T-helper 17 cell (primary cell): ENCODE measurements at places on chromosomes 7 and 10. TPM values are rescaled to one million over a fixed set of nuclear protein-coding genes. Genes with fewer than 3 reads are reported as not detected.

DNA sequence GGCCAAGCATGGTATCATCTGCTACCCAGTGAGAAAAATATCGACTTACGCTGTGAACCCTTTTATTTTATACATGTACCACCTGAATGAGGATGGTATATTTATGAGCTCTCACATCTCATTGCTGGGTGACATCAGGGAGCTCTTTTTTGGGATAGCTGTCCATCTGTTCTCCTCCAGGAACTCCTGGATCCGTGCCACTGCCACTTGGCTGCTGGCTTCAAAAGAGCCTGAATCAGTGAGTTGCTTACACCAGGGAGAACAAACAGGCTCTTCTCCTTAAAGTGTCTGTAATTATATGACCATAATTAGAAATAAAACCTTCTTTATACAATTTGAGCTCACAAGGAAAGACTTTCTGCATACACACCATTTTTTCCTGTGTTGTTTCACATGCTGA, 106.2 kb downstream of the KAT6B start:
- H3K4me1 ChIP-seq: peaks cover 30% of the 10 kb centered on the region
- no peak overlapping the region for H3K4me3 ChIP-seq
- peaks cover 4% of the 10 kb centered on the region for H3K36me3 ChIP-seq
- H3K27ac ChIP-seq: no peak overlapping the region

- H3K4me1 ChIP-seq: no peaks in the 10 kb centered on the region
- H3K27ac ChIP-seq: no peak overlapping the region
- peaks cover 3% of the 10 kb centered on the region for H3K36me3 ChIP-seq
- DNase-seq: no peak
- H3K27me3 ChIP-seq: no peaks in the 10 kb centered on the region
- no peak overlapping the region for H3K4me3 ChIP-seq
Measured at GRCh38 chr7:92466682-92467081, 11.1 kb downstream of the ERVW-1 start.

The ANXA11 gene
- 209 TPM for total RNA-seq

GRCh38 chr7:72441791-72442190, 29.7 kb upstream of the CALN1 start:
- no peak overlapping the region for H3K4me3 ChIP-seq
- DNase-seq: no peak
- peaks cover 4% of the 10 kb centered on the region for H3K27me3 ChIP-seq
- H3K4me1 ChIP-seq: no peaks in the 10 kb centered on the region
- no peak overlapping the region for H3K27ac ChIP-seq
- peaks cover 2% of the 10 kb centered on the region for H3K36me3 ChIP-seq

The PCDH15 gene
- not detected for total RNA-seq

The PLEKHS1 gene
- total RNA-seq: not detected

GRCh38 chr10:88728107-88728763, 22.2 kb downstream of the LIPK start:
- no peak overlapping the region for H3K27ac ChIP-seq
- peaks cover 34% of the 10 kb centered on the region for H3K27me3 ChIP-seq
- H3K36me3 ChIP-seq: no peaks in the 10 kb centered on the region
- no peak for DNase-seq
- H3K4me3 ChIP-seq: no peak overlapping the region
- H3K4me1 ChIP-seq: peaks cover 7% of the 10 kb centered on the region

DNA sequence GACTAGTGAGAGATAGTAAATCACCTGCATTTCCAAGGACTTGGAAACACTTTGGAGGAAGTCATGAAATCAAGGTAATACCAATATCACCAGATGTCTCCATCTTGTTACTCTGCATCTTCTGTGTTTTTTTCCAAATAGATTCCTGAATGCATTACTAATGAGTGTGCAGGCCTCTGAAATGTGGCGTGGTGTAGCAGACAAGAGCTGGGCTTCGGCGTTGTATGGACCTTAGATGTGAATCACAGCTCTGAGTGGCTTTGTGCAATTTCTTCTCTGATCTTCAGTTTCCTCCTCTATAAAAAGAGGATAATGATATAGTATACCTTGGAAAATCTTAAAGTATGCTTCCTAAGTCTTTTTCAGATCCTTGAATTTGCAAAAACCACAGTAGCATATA, 9.6 kb upstream of the MYPN start:
- peaks cover 7% of the 10 kb centered on the region for H3K27me3 ChIP-seq
- no peak overlapping the region for H3K27ac ChIP-seq
- no peaks in the 10 kb centered on the region for H3K36me3 ChIP-seq
- DNase-seq: no peak

DNA sequence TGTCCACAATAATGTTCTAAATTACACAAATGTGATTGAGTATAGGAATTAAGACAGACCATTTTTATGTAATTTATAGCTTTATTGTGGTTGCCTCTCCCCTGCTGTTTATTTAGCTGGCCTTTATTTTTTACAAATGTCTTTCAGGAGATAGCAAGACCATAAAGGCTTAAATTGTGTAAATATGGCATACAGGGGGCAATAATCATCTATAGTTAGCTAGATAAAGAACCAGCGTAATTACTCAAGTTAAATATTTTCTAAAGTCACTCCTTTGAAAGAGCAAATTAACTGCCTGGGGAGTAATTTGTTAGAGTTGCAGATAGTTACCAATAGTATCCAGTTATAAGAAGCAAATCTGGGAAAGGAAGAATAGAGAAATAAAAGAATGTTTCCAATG, at the start of gene MALRD1:
Gene MALRD1, plus strand, starts transcription at position 313 of the 400 bp plus-strand sequence. CDS start 138 bp downstream, outside the sequence.
- H3K27me3 ChIP-seq: no peaks in the 10 kb centered on the region
- H3K4me1 ChIP-seq: no peaks in the 10 kb centered on the region
- DNase-seq: no peak
- H3K36me3 ChIP-seq: no peaks in the 10 kb centered on the region
- H3K4me3 ChIP-seq: no peak within 1 kb of the TSS

- H3K4me1 ChIP-seq: peaks cover 4% of the 10 kb centered on the region
- DNase-seq: no peak
- H3K4me3 ChIP-seq: no peak overlapping the region
- H3K27me3 ChIP-seq: no peaks in the 10 kb centered on the region
Measured at GRCh38 chr10:4051641-4052151, 266.7 kb upstream of the KLF6 start.

DNA sequence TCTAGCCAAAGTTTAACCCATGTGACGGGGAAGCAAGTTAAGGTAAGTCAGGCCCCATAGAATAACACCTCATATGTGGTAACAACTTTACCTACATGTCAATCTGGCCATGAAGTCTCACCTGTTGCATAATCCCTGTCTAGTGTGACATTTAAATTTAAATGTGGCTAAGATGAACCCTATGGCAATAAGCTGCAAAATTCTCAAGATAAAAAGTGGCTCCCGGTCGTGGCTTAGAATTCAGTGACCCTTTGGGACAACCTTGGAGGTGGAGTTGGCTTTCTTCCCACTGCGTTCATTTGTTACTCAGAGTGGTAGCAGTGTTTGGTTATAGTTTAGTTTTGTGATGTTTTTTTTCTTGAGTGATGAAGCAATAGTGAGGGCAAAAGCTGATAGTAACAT, 90.6 kb downstream of the ARID5B start:
- H3K27ac ChIP-seq: peak overlapping the region; percentile 98
- H3K27me3 ChIP-seq: no peaks in the 10 kb centered on the region
- H3K4me3 ChIP-seq: peak overlapping the region; percentile 90
- peaks cover 37% of the 10 kb centered on the region for H3K4me1 ChIP-seq
- no peak for DNase-seq

DNA sequence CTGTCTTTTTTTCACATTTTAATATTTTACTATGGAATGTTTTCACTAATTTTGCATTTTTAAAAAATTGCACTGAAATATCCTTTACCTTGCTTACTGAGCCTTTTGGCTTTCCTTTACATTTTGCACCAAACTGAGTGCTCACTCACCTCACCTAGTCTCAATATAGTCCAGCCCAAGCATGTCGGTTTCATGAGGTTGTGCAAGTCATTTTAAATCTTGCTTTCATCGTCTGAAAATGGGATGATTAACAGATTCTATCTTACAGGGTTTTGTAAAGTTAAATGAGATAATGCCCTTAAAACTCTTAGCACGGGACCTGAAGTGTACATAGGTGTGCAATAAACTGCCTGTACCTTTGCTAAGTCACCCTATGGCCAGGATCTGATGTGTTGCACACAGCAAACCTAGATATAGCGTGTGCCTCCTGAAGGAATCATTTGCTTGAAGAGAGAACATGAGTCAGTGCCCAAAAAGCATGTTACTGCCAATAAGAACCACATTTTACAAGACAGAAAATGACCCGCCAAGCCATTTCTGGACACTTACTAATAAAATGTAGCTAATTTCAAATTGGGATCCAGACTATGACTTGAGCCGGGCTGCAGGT, 199.8 kb downstream of the JCAD start:
- H3K36me3 ChIP-seq: peaks cover 3% of the 10 kb centered on the region
- no peak overlapping the region for H3K4me3 ChIP-seq
- DNase-seq: no peak

The PPP1R9A gene
- 0.08 TPM for total RNA-seq

DNA sequence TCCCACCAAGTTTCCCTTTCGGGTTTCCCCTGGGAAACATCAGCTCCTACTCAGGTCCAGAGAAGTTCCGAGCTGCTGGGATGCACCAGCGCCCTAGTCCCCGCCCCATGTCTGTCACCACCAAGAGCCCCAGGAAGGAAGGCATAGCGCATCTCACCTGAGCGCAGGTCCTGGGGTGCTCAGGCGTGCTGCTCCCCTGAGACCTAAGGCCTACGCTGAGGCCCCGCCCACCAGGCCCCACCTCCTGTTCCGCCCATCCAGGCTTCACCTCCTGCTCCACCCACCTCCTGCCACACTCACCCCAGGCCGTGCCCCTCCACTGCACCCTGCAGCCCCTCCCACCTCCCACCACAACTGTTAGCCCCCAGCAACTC, 1.2 kb upstream of the TFR2 start:
- no peak overlapping the region for H3K27ac ChIP-seq
- no peaks in the 10 kb centered on the region for H3K36me3 ChIP-seq
- no peak for DNase-seq
- H3K27me3 ChIP-seq: peaks cover 3% of the 10 kb centered on the region

DNA sequence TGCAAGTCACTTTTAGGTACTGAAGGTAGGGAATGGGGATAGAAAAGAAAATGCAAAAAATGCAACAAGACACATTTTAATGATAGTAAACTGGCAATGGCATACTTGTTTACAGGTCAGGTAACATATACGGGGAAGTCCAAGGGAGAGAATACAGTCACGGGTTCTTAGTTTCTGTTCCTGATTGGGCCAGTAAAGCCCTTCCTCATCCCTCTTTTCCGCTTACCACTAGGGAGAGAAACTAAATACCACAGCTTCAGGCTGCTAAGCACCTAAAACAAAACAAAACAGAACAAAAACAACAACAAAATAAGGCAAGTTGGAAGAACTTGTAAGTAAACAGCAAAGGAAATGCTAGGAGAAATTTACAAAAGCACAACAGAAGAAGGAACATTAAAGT, 65.2 kb upstream of the OGDHL start:
- H3K36me3 ChIP-seq: peaks cover 26% of the 10 kb centered on the region
- no peak overlapping the region for H3K27ac ChIP-seq
- peaks cover 3% of the 10 kb centered on the region for H3K4me1 ChIP-seq
- no peak overlapping the region for H3K4me3 ChIP-seq
- no peak for DNase-seq
- no peaks in the 10 kb centered on the region for H3K27me3 ChIP-seq

- peak overlapping the region; percentile 79 for H3K4me3 ChIP-seq
- peaks cover 2% of the 10 kb centered on the region for H3K36me3 ChIP-seq
- no peak for DNase-seq
- H3K27ac ChIP-seq: no peak overlapping the region
- peaks cover 78% of the 10 kb centered on the region for H3K27me3 ChIP-seq
- H3K4me1 ChIP-seq: peaks cover 10% of the 10 kb centered on the region
Measured at GRCh38 chr7:33903791-33904680, 1.3 kb upstream of the BMPER start.

The SCIN gene
- total RNA-seq: not detected

The SPDYE6 gene
- not detected for total RNA-seq

DNA sequence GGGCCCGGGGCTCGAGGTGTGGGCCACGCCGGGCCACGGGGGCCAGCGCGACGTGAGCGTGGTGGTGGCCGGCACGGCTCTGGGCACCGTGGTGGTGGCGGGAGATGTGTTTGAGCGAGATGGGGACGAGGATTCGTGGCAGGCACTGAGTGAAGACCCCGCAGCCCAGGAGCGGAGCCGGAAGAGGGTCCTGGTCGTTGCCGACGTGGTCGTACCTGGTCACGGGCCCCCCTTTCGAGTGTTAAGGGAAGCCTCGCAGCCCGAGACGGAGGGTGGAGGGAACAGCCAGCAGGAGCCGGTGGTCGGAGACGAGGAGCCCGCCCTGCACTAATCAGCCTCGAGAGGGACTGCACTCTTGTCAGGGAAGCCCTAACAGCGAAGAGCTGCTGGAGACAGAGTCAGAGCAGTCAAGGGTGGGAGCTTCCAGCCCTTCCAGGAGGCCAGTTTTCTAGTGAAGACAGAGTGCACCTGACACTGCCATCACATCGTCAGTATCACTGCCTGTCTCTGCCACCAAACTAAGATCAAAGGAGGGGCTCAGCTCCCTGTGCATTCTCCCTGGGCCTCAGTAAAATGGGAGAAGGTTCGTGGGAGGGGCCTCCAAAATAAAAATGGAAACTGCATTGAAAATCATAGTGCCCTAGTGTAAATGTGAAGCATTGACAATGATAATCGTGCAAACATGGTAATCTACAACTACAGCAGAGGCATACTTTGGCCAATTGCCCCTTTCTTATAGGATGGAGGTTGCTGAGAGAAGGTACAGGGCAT, 1.3 kb downstream of the MBLAC1 start:
- no peaks in the 10 kb centered on the region for H3K27me3 ChIP-seq
- H3K27ac ChIP-seq: peak overlapping the region; percentile 54
- peaks cover 24% of the 10 kb centered on the region for H3K4me1 ChIP-seq
- peak overlapping the region; percentile 97 for H3K4me3 ChIP-seq

- H3K36me3 ChIP-seq: no peaks in the 10 kb centered on the region
- H3K4me1 ChIP-seq: peaks cover 13% of the 10 kb centered on the region
- H3K4me3 ChIP-seq: no peak overlapping the region
- no peaks in the 10 kb centered on the region for H3K27me3 ChIP-seq
- H3K27ac ChIP-seq: no peak overlapping the region
Measured at GRCh38 chr7:105830405-105831301, 45.7 kb downstream of the ATXN7L1 start.

- H3K4me3 ChIP-seq: no peak overlapping the region
- no peak overlapping the region for H3K27ac ChIP-seq
- H3K27me3 ChIP-seq: no peaks in the 10 kb centered on the region
- peaks cover 11% of the 10 kb centered on the region for H3K4me1 ChIP-seq
Measured at GRCh38 chr7:157462840-157463239, 126.0 kb downstream of the DNAJB6 start.

The SLC35G1 gene
- total RNA-seq: 5.8 TPM

GRCh38 chr10:132934953-132935352, 7.4 kb downstream of the CFAP46 start:
- peaks cover 4% of the 10 kb centered on the region for H3K4me1 ChIP-seq
- no peaks in the 10 kb centered on the region for H3K36me3 ChIP-seq
- no peak for DNase-seq
- peaks cover 22% of the 10 kb centered on the region for H3K27me3 ChIP-seq
- H3K27ac ChIP-seq: no peak overlapping the region

DNA sequence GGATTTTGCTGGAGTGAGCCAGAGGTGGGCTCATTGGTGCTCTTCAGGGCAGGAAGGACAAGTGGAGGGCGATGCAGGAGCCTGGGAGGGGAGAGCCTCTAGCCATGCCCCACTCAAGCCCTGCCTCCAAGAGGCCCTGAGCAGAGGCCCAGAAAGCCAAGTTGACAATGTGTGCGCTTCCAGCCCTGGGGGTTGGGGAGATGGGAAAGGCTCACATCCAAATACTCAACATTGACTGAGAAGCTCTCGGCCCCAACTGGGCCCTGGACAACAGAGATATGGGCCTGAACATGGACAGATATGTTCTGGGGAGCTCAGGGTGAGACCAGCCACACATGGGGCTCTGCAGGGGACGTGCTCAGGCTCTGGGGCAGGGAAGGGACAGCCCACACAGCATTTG, 39.0 kb downstream of the FRMPD2 start:
- H3K27me3 ChIP-seq: peaks cover 39% of the 10 kb centered on the region
- H3K27ac ChIP-seq: no peak overlapping the region
- no peak for DNase-seq

GRCh38 chr10:86363184-86363832, 3.3 kb downstream of the GRID1 start:
- no peak overlapping the region for H3K27ac ChIP-seq
- peak overlapping the region; percentile 43 for H3K4me3 ChIP-seq
- DNase-seq: no peak
- peaks cover 60% of the 10 kb centered on the region for H3K27me3 ChIP-seq

The GSDME gene
- 0.75 TPM for total RNA-seq
